ENCODE measurements at places on chromosomes 1 and 21.

GRCh38 chr1:39409055-39409816, 82.2 kb upstream of the BMP8A start:
- no peak for DNase-seq

DNA sequence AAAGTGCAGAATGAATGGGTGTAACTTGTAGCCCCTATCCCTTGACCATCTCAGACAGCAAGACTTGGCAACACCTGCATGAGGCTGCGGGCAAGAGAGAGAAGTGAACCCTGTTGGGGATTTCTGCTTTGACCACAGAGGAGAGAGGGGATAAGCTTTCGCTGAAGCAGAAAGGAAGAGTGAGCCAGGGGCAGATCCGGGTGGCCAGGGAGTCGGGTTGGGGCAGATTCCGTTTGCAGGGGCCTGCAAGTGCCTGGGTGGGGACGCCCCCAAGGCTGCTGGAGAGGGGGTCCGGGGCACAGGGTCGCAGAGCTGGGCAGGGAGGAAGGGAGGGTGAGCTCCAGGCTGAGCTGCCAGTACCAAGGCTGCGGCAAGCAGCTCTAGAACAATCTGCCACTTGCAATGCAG, 25.3 kb upstream of the PIK3CD start:
- no peak for DNase-seq

DNA sequence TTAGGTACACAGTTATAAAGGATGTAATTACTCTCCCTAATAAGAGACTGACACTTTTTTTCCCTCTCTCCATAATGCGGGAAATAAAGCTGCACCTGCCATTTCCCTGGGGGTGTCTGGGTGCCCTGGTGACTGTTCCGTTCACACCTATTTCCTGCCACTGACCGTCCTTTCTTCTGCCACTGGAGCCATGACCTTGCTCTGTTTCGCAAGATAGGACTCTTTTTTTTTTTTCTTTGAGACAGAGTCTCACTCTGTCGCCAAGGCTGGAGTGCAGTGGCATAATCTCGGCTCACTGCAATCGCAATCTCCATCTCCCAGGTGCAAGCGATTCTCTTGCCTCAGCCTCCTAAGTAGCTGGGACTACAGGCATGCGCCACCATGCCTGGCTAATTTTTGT, 66.1 kb upstream of the SERBP1 start:
- no peak for DNase-seq

GRCh38 chr1:1268284-1268682, 5.4 kb downstream of the UBE2J2 start:
- DNase-seq, result no peak

DNA sequence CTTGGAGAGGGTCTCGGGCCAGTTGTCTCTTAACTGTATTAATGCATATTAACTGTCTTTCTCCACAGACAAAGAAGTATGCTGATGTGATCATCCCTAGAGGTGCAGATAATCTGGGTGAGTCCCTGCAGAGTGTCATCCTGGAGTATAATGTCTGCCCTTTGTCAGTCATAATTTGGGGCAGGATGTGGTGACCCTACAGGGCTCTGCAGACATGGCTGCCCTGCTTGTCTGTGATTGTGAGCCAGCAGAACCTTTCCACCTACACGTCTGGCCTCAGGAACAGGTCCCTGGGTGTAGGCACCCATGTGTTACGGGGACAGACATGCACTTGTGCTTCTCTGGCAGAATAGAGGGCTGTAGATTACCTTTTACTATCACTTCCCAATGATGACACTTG, 78.4 kb downstream of the UCK2 start:
- DNase-seq, result no peak
